ENCODE measurements at places on chromosomes 5 and 9.

GRCh38 chr5:132496191-132496630 lies 5.6 kb upstream of the IRF1 start:
- peak; percentile 69 for DNase-seq

GRCh38 chr5:1208743-1209488 lies 7.5 kb downstream of the SLC6A19 start:
- no peak for DNase-seq

GRCh38 chr5:86917117-86917579 lies 299.4 kb downstream of the COX7C start:
- DNase-seq: no peak

DNA sequence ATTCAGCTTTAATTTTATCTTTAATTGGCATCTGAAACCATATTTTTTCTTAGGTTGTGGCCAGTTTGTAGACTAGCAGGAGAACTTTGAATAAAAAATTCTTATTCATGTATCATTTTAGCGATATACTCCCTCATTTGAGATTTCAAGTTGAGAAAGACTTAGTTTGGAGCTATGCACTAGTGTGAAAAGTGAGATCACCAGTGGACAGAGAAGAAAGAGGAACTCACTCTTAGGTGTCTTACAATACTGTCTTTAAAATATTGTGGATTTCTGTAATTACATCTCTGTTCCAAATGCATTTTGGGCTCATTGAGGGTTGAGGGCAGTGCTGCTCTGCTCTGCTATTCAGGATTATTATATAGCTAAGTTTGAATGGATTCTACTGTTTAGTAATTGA lies 54.7 kb downstream of the NAA35 start:
- no peak for DNase-seq
